ENCODE measurements at places on chromosomes 13 and 19.
A peak's percentile ranks its signal among the peaks of the same experiment; 100 is the strongest.

- no peak for DNase-seq
Measured at GRCh38 chr19:49954933-49955332, 6.0 kb downstream of the SIGLEC11 start.

- no peak for DNase-seq
Measured at GRCh38 chr13:109007946-109008345, 378.5 kb downstream of the MYO16 start.

- no peak for DNase-seq
Measured at GRCh38 chr13:67118277-67118676, 111.9 kb downstream of the PCDH9 start.

DNA sequence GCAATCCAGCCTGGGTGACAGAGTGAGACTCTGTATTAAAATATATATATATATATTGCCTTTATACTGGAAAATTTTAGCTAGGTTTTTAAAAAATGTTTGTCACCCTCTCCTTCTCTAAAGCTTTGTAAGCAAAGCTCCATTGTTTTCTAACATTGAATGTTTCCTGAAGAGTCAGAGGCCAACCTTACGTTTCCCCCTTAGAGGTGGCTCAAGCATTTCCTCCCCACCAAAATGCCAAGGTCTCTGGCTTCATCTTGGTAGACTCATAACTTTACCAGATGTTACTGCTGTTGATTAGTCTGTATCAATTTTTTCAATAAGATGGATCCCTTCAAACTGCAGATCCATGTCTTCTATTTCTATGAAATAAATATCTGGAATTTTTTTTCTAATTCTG lies 25.2 kb upstream of the IPO5 start:
- DNase-seq = no peak

- peak; percentile 86 for DNase-seq
Measured at GRCh38 chr13:50626101-50626547, 217.4 kb downstream of the DLEU7 start.

DNA sequence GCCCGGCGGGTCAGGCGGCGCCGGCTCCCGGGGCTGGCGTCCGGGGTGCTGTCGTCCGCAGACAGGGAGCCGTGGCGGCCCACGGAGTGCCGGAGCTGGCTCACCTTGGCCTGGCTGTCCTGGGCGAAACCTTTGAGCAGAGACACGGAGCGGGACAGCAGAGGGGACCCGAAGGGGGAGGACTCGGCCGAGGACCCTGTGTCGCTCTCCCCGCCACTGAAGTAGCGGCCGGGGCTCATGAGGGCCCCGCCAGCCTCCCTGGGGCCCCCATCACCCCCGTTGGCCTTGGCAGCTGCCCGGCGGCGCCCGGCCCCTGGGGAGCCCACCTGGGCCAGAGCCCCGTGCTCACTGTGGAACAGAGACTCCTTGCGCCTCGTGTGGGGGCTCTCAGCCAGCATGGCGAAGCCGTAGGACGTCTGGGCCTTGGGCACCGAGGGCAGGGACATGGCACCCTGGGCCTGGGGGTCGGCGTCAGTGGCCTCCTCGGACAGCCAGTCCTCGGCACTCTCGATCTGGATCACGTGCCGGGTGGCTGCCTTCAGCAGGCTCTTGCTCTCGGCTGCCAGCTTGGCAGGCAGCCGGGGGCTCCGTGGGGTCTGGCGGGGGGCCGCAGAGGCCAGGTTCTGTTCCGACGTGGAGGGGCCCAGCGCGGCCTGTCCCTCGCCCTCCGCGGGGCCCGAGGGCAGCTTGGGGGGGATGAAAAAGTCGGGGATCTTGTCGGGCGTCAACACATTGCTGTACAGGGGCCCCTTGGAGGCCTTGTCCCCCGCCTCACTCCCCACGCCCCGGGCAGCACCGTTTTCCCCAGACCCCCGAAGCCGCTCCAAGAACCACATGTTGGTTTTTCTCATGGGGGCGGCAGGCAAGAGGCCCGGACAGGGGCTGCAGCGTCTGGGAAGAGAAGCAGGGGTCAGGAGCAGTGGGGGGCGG lies 1.2 kb downstream of the C2CD4C start:
- no peak for DNase-seq

DNA sequence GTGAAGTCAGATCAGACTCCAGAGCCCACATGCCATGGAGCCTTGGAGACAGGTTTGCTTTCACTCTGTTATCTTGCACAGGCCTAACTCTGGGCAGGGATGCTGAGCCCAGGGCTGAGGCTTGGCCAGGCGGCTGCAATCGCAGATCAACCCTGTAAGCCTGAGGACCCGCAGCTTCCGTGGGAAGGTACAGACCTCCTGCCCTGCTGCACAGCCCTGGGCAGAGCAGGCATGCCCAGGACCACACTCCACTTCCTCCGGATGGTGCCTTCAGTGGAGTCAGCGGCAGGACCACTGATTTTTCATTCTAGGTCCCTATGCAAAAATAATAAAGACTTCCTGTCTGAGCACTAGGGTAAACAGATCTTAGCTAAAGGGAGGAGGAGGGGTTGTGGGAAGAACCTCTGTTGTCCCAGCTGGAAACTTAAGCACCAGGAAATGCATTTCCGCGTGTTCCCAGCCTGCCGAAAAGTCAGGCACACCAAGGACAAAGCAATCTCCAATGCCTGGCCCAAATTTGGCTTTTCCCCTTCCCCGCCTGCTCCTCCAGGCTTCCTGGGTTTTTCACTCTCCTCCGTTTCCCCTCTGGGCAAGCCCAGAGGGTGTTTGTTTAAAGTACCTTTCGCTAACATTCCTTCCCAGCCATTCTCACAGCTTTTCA lies 87.3 kb downstream of the KCTD15 start:
- no peak for DNase-seq
